ENCODE measurements at places on chromosomes 6 and 20. TPM values are rescaled to one million over a fixed set of nuclear protein-coding genes. Genes with fewer than 3 reads are reported as not detected.

GRCh38 chr20:59836767-59837166 is 96.7 kb downstream of the SYCP2 start:
- H3K4me3 ChIP-seq = no peak overlapping the region
- no peak for DNase-seq
- no peaks in the 10 kb centered on the region for H3K36me3 ChIP-seq
- H3K27me3 ChIP-seq = no peaks in the 10 kb centered on the region

Gene OR12D3
- not detected for total RNA-seq

Gene POFUT1
- 17.5 TPM for total RNA-seq

GRCh38 chr6:6248651-6249050 is 71.8 kb downstream of the F13A1 start:
- no peak overlapping the region for H3K27ac ChIP-seq
- no peak for DNase-seq
- no peak overlapping the region for H3K4me3 ChIP-seq
- H3K27me3 ChIP-seq = no peaks in the 10 kb centered on the region

Gene SPATA25
- not detected for total RNA-seq

DNA sequence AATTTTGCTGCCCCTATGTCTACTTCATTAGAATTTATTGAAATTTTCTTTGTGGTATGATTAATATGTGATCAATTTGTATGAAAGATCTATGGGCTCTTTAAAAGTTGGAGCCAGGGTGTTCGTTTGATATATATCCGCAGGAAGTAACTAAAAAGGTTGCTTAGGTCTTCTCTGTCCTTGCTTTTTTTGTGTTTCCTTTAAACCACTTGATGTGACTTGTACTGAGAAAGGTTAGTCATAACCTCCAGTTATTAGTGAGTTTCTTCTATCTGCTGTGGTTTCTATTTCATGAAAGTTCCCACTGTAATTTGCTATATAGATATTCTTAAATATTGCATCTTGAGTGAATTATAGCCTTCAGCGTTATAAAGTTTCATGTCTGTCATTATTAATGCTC is 585.3 kb upstream of the ARID1B start:
- H3K4me3 ChIP-seq = no peak overlapping the region
- no peaks in the 10 kb centered on the region for H3K4me1 ChIP-seq
- no peaks in the 10 kb centered on the region for H3K27me3 ChIP-seq
- H3K27ac ChIP-seq = no peak overlapping the region
- no peaks in the 10 kb centered on the region for H3K36me3 ChIP-seq
- DNase-seq = no peak

- no peaks in the 10 kb centered on the region for H3K27me3 ChIP-seq
- H3K27ac ChIP-seq = no peak overlapping the region
- H3K36me3 ChIP-seq = peaks cover 16% of the 10 kb centered on the region
- H3K4me3 ChIP-seq = no peak overlapping the region
- no peaks in the 10 kb centered on the region for H3K4me1 ChIP-seq
- no peak for DNase-seq
Measured at GRCh38 chr6:112148103-112148502, 60.7 kb downstream of the FAM229B start.

DNA sequence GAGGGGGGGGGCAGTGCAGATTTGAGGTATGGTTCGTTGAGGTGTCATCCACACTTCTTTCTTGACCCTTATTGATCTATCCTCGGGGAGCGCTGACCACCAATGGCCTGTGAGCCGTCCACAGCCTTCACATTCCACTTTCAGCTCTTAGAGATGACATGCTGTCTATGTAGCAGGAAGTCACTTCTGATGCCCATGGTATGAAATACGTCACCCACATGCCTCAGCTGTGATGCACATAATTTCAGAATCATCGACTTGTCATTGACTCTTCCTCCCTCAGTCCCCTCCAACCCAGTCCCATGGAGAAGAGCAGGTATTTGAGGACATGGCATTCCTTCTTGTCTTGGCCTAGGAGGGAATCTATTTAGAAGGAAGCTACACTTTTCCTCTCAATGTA is 4.7 kb upstream of the ADGRF5 start:
- no peak for DNase-seq
- H3K36me3 ChIP-seq = no peaks in the 10 kb centered on the region
- no peak overlapping the region for H3K4me3 ChIP-seq
- no peaks in the 10 kb centered on the region for H3K27me3 ChIP-seq
- H3K4me1 ChIP-seq = no peaks in the 10 kb centered on the region

DNA sequence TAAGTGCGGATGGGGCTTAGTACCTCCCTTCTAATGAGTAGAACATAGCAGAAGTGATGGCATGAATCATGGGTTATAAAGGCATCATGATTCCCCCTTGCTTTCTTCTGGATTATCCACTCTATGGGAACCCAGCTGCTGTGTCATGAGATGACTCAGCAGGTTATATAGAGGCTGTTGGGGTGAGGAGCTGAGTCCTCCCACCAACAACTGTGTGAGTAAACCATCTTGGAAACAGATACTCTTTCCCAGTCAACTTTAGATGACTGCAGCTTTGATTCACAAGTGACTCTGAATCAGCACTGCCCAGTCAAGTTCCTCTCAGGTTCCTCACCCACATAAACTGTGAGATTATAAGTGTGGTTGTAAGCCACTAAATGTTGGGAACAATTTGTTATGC is 46.3 kb downstream of the FAM83B start:
- H3K4me3 ChIP-seq = no peak overlapping the region
- peaks cover 6% of the 10 kb centered on the region for H3K4me1 ChIP-seq
- no peaks in the 10 kb centered on the region for H3K27me3 ChIP-seq
- H3K27ac ChIP-seq = no peak overlapping the region

Gene MICAL1
- 11.9 TPM for total RNA-seq

- no peaks in the 10 kb centered on the region for H3K4me1 ChIP-seq
- no peak for DNase-seq
- H3K27ac ChIP-seq = no peak overlapping the region
- no peaks in the 10 kb centered on the region for H3K27me3 ChIP-seq
- H3K36me3 ChIP-seq = no peaks in the 10 kb centered on the region
- no peak overlapping the region for H3K4me3 ChIP-seq
Measured at GRCh38 chr6:71730284-71730683, 156.1 kb upstream of the RIMS1 start.

DNA sequence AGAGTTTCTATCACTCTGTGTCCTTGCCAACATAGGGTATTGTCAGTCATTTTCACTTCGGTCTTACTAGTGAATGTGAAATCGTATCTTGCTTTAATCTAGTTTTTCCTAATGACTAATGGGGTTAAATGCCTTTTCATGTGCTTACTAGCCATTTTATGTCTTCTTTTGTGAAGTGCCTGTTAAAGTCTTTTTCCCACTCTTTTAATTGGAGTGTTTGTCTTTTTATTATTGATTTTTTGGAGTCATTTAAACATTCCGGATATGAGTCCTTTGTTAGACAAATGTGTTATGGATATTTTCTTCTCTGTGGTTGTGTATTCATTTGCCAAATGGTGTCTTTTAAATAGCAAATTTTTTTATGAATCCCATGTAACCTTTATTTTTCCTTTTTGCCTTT is 194.6 kb downstream of the CDH26 start:
- no peak overlapping the region for H3K27ac ChIP-seq
- H3K4me3 ChIP-seq = no peak overlapping the region
- H3K36me3 ChIP-seq = no peaks in the 10 kb centered on the region
- no peak for DNase-seq
- no peaks in the 10 kb centered on the region for H3K4me1 ChIP-seq

- no peak overlapping the region for H3K27ac ChIP-seq
- H3K4me1 ChIP-seq = no peaks in the 10 kb centered on the region
- no peaks in the 10 kb centered on the region for H3K36me3 ChIP-seq
- DNase-seq = no peak
- H3K27me3 ChIP-seq = no peaks in the 10 kb centered on the region
Measured at GRCh38 chr20:33948480-33948879, 45.2 kb upstream of the RALY start.
